ENCODE measurements at places on chromosomes 3 and 15.

GRCh38 chr15:52483707-52484106 is 45.0 kb downstream of the MYO5A start:
- no peak overlapping the region for H3K4me3 ChIP-seq
- H3K27me3 ChIP-seq, result no peaks in the 10 kb centered on the region
- DNase-seq, result no peak
- H3K36me3 ChIP-seq, result no peaks in the 10 kb centered on the region
- H3K4me1 ChIP-seq, result no peaks in the 10 kb centered on the region
- no peak overlapping the region for H3K27ac ChIP-seq

DNA sequence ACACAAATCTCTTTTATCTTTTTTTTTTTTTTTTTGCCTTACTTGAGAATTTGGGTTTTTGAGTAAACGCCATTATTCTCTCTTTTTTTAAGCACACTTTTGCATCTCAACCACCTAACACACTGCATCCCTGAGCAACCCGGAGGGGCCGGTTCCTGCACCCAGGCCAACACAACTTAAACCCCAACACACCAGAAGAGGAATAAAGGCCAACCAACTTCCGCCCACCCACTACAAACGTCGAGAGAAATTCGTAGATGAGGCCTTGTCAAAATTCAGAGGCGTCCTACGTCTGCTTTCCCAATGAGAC is 389 bp upstream of the CCNB2 start:
- H3K27ac ChIP-seq, result peak overlapping the region; percentile 54
- H3K27me3 ChIP-seq, result no peaks in the 10 kb centered on the region
- H3K4me3 ChIP-seq, result peak overlapping the region; percentile 78
- DNase-seq, result no peak
- H3K36me3 ChIP-seq, result peaks cover 12% of the 10 kb centered on the region
- no peaks in the 10 kb centered on the region for H3K4me1 ChIP-seq

DNA sequence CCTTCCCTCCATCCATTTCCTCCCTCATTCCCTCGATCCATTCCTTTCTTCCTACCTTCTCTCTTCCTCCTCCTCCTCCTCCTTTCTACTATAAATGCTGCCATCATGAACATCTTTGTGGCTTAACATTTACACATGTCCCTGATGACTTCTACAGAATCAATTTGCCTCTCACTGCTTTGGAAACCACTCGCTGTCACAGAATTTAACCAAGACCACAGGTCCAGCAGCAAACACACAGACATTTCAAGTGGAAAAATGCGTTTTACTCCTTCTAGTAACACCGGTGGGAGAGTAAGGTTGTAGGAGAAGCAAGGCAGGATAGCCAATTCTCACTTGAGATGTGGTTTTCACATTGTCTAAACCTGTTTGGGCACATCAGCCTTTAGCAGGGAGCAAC is 101.4 kb upstream of the LRIG1 start:
- H3K4me3 ChIP-seq, result no peak overlapping the region
- no peaks in the 10 kb centered on the region for H3K36me3 ChIP-seq
- no peak overlapping the region for H3K27ac ChIP-seq
- no peaks in the 10 kb centered on the region for H3K4me1 ChIP-seq

GRCh38 chr3:61226166-61226686 is 25.0 kb downstream of the FHIT start:
- H3K27ac ChIP-seq, result no peak overlapping the region
- no peaks in the 10 kb centered on the region for H3K27me3 ChIP-seq
- no peak overlapping the region for H3K4me3 ChIP-seq
- no peaks in the 10 kb centered on the region for H3K36me3 ChIP-seq
- DNase-seq, result no peak
- no peaks in the 10 kb centered on the region for H3K4me1 ChIP-seq

DNA sequence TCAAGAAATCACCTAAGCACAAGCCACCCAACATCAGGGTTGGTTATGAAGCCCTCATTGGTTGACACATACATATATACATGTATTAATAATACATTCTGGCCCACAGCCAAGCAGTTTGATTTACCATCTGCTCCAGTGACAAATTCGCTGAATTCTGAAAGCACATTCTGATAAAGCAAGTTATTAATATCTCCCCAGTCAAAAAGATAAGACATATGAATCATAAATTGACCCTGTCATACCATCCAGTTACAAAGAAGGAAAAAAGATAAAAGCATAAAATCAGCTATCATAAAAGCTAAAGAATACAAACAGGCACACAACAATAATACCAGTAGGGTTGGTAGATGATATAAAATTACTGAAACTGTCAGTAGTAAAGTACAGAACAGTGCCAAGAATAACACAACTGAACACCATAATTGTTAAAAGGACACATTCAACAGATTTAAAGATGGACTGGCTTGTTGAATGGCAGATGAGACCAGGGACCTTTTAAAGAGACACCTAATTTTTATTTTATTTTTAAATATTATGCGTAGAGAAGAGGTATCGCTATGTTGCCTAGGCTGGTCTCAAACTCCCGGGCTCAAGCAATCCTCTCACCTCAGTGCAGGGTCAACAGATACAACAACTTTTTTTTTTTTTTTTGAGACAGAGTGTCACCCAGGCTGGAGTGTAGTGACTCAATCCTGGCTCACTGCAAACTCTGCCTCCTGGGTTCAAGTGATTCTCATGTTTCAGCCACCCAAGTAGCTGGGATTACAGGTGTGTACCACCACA is 7.7 kb downstream of the SNX4 start:
- H3K4me1 ChIP-seq, result no peaks in the 10 kb centered on the region
- H3K36me3 ChIP-seq, result peaks cover 50% of the 10 kb centered on the region
- H3K4me3 ChIP-seq, result no peak overlapping the region

DNA sequence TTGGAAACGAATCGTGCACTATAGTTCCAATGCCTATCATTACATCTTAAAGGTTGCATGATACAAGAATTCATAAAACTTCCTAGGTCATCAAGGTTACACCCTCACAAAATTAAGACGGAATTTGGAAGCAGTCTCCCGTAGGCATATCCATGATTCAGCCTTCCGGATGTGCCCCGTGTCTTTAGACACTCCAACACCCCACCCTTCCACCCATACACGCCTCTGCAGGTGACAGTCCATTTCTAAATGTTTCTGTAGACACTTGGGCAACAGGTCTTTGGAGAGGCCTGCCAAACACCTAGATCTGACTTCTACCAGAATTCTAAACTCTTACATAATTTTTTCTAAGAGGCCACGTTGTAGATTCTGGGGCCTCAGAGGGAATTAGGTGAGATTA is 49.8 kb downstream of the LDHAL6B start:
- H3K4me1 ChIP-seq, result no peaks in the 10 kb centered on the region
- no peaks in the 10 kb centered on the region for H3K27me3 ChIP-seq
- H3K36me3 ChIP-seq, result no peaks in the 10 kb centered on the region
- no peak for DNase-seq

- no peaks in the 10 kb centered on the region for H3K36me3 ChIP-seq
- no peak overlapping the region for H3K4me3 ChIP-seq
- DNase-seq, result no peak
Observed at GRCh38 chr3:32352563-32352962, 39.1 kb upstream of the CMTM7 start.

GRCh38 chr3:41418961-41419691 is 219.8 kb downstream of the CTNNB1 start:
- DNase-seq, result no peak
- no peak overlapping the region for H3K27ac ChIP-seq
- no peaks in the 10 kb centered on the region for H3K27me3 ChIP-seq
- no peaks in the 10 kb centered on the region for H3K4me1 ChIP-seq
- H3K36me3 ChIP-seq, result no peaks in the 10 kb centered on the region

DNA sequence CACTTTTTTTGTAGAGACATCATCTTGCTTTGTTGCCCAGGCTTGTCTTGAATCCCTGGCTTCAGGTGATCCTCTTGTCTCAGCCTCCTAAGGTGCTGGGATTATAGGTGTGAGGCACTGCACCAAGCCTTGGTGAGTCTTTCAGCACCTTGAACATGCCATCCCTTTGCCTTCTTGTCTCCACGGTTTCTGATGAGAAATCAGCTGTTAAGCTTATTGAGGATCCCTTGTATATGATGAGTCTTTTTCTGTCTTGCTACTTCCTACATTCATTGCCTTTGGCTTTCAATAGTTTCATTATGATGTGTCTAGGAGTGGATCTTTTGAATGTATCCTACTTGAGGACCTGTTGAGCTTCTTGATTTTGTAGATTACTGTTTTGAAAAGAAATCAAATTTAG is 35.9 kb upstream of the TMCC1 start:
- H3K36me3 ChIP-seq, result no peaks in the 10 kb centered on the region
- H3K27me3 ChIP-seq, result no peaks in the 10 kb centered on the region
- H3K27ac ChIP-seq, result no peak overlapping the region

- H3K36me3 ChIP-seq, result no peaks in the 10 kb centered on the region
- H3K27me3 ChIP-seq, result no peaks in the 10 kb centered on the region
- no peak for DNase-seq
- H3K4me1 ChIP-seq, result no peaks in the 10 kb centered on the region
- H3K4me3 ChIP-seq, result no peak overlapping the region
- H3K27ac ChIP-seq, result no peak overlapping the region
Observed at GRCh38 chr15:51038162-51038973, 56.3 kb downstream of the TNFAIP8L3 start.

GRCh38 chr3:127629467-127630403 is 750 bp downstream of the PODXL2 start:
- no peaks in the 10 kb centered on the region for H3K36me3 ChIP-seq
- H3K27ac ChIP-seq, result no peak overlapping the region
- no peak for DNase-seq
- H3K27me3 ChIP-seq, result peaks cover 4% of the 10 kb centered on the region
- peak overlapping the region; percentile 31 for H3K4me3 ChIP-seq
- H3K4me1 ChIP-seq, result peaks cover 13% of the 10 kb centered on the region

DNA sequence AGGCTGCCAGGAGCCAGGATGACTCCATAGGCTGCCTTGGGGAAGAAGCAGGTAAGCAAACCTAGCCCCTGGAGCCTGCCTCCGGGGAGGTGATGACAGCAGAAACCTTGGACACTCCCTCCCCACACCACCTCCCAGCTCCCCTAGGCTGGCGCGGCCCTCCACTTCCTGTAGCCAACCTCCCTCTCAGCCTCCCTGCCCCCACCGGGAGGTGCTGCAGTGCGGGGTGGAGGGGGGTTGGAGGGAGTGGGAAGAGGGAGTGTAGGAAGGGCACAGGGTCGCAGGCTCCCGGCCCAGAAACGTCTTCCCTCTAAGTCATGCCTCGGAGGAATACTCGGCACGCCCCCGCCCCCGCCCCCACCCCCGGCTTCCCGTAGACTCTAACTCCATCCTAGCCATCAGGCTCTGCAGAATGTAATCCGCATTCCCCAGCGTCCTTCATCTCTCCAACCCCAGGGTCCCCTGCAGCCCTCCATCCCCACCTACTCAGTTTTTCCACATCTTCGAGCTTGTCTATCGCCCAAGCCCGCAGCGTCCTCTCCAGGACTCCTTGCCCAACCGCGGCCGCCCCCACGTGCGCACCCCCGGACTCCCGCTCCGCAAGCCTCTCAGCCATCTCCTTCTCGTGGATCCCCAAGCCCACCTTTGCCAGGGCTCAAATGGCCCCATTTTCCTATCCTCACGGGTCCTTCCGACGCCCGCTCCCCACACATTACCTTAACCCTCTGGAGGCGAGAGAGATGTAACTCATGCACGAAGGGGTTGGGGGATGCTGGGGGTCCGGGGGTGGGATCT is 528 bp downstream of the LPCAT4 start:
- H3K4me1 ChIP-seq, result peaks cover 11% of the 10 kb centered on the region
- H3K27me3 ChIP-seq, result no peaks in the 10 kb centered on the region
- peak overlapping the region; percentile 87 for H3K4me3 ChIP-seq
- no peak for DNase-seq
- peak overlapping the region; percentile 99 for H3K27ac ChIP-seq
- H3K36me3 ChIP-seq, result no peaks in the 10 kb centered on the region

- H3K27ac ChIP-seq, result no peak overlapping the region
- no peaks in the 10 kb centered on the region for H3K36me3 ChIP-seq
- H3K4me1 ChIP-seq, result no peaks in the 10 kb centered on the region
- no peaks in the 10 kb centered on the region for H3K27me3 ChIP-seq
- no peak for DNase-seq
- no peak overlapping the region for H3K4me3 ChIP-seq
Observed at GRCh38 chr3:139629033-139629432, 48.7 kb downstream of the NMNAT3 start.

- H3K4me1 ChIP-seq, result no peaks in the 10 kb centered on the region
- peaks cover 19% of the 10 kb centered on the region for H3K36me3 ChIP-seq
- peak overlapping the region; percentile 87 for H3K27ac ChIP-seq
- H3K27me3 ChIP-seq, result no peaks in the 10 kb centered on the region
Observed at GRCh38 chr3:51539291-51539941, 897 bp downstream of the RAD54L2 start.

DNA sequence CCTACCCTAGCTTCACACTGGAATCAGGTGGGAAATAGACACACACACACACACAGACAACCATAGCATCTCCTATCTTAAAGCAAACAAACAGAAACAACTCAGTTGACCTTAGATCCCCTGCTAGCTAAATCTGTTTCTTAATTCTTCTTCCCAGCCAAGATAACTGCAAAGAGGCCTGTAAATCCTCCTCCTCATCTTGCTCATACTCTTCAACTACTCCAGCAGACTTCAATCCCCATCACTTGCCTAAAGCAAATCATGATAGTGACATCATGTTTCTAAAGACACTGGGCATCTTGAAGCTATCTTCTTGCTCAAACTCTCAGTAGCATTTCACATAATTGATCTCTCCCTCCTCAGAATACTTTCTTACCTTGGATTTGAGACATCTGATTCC is 303.0 kb downstream of the RBMS3 start:
- no peaks in the 10 kb centered on the region for H3K36me3 ChIP-seq
- H3K4me1 ChIP-seq, result no peaks in the 10 kb centered on the region
- no peak overlapping the region for H3K4me3 ChIP-seq
- no peak for DNase-seq
- H3K27me3 ChIP-seq, result no peaks in the 10 kb centered on the region

DNA sequence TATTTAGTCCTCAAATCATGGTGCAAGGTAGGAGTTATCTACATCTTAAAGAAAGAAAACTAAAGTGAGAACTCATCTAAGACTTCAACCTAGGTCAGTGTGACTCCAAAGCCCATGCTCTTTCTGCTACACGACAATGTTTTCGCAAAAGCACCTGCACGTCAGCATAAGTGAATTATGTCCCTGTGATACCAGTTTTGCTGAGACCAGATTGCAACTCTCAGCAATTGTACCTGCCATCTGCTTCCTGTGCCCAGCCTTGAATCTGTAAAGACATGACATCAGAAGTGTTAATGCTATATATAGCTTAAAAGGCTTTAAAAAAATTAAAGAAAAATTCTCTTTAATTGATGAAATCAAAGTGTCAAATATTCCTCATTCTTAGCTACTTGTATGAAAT is 43.4 kb downstream of the RETNLB start:
- no peaks in the 10 kb centered on the region for H3K4me1 ChIP-seq
- H3K27me3 ChIP-seq, result no peaks in the 10 kb centered on the region
- no peak overlapping the region for H3K27ac ChIP-seq
- no peak for DNase-seq
- no peak overlapping the region for H3K4me3 ChIP-seq
- no peaks in the 10 kb centered on the region for H3K36me3 ChIP-seq

DNA sequence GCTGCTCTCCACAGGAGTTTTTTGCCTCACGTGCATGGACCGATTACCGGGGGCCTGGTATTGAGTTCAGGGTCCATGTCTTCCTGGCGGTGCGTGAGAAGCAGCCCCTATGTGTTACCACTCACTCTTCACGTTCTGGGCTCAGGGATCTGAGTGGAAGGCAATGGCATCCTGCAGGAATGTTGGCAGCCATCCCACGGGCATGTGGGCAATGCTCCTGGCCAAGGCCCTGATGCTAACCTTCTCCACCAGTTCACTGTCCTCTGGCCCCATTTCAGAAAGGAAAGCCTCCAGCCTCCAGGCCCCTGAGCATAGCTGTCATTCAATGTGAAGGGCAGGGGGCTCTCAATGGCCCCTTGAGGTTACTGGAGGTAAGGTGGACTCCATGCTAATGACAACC is 43.0 kb upstream of the KY start:
- H3K36me3 ChIP-seq, result no peaks in the 10 kb centered on the region
- DNase-seq, result no peak
- no peaks in the 10 kb centered on the region for H3K27me3 ChIP-seq

GRCh38 chr3:122200661-122201060 is 17.2 kb downstream of the CASR start:
- H3K36me3 ChIP-seq, result no peaks in the 10 kb centered on the region
- no peaks in the 10 kb centered on the region for H3K4me1 ChIP-seq

Data from left lung (tissue), 14 donors.